ENCODE measurements at places on chromosomes 16 and 17. TPM values are rescaled to one million over a fixed set of nuclear protein-coding genes. Genes with fewer than 3 reads are reported as not detected.

Gene TMEM235
- 0.08 TPM for polyA plus RNA-seq

Gene CD300LB
- 1.8 TPM for polyA plus RNA-seq

Gene NOD2
- polyA plus RNA-seq, result 7.5 TPM

Gene COA3
- 142 TPM for polyA plus RNA-seq

Gene KCTD19
- 0.07 TPM for polyA plus RNA-seq

Gene TAC4
- not detected for polyA plus RNA-seq

Gene ENPP7
- not detected for polyA plus RNA-seq

Gene SLC4A1
- 0.13 TPM for polyA plus RNA-seq

Gene TNP2
- not detected for polyA plus RNA-seq

Gene SLC38A8
- not detected for polyA plus RNA-seq

Gene FNDC8
- polyA plus RNA-seq, result not detected

Gene CCL7
- polyA plus RNA-seq, result 1.0 TPM

Gene KCNG4
- not detected for polyA plus RNA-seq

Gene PIK3R6
- polyA plus RNA-seq, result 0.93 TPM

Gene CD300C
- polyA plus RNA-seq, result 24.0 TPM

Gene EME1
- 0.55 TPM for polyA plus RNA-seq

Gene DHODH
- 11.8 TPM for polyA plus RNA-seq

Gene SPN
- polyA plus RNA-seq, result 10.5 TPM

Gene PRR29
- polyA plus RNA-seq, result 9.3 TPM

Gene MT1E
- polyA plus RNA-seq, result 746 TPM

Gene FBXL16
- polyA plus RNA-seq, result 5.0 TPM

Gene NDUFAF8
- polyA plus RNA-seq, result 23.1 TPM

Gene ALOX15
- 3.3 TPM for polyA plus RNA-seq

Gene TPSB2
- polyA plus RNA-seq, result 12.9 TPM

Data from lung (tissue), 17 donors.